ENCODE measurements at places on chromosomes 4 and X.

- DNase-seq: no peak
These were observed 306.9 kb upstream of the SLIT2 start for GRCh38 chr4:19944806-19945205.

GRCh38 chr4:1191621-1192020 is 19.2 kb upstream of the SPON2 start:
- peak; percentile 4 for DNase-seq

DNA sequence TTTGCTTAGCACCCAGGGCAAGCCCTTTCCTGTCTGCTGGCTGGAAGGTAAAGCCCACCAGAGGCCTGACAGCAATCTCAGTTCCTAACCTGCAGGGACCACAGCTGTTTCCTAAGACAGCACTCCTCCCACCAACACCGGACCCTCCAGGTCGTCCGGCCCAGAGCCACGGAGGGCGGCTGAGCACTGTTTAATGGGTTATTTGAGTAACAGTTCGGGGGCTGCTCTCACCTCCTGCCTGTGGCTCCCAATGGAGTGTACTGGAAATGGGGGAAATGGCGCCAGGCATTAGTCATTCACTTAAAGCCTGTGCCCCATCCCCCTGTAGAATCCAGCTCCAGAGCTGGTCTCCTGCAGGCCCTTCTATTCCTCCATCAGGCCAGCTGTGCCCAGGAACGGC is 81.6 kb upstream of the ADRA2C start:
- no peak for DNase-seq

DNA sequence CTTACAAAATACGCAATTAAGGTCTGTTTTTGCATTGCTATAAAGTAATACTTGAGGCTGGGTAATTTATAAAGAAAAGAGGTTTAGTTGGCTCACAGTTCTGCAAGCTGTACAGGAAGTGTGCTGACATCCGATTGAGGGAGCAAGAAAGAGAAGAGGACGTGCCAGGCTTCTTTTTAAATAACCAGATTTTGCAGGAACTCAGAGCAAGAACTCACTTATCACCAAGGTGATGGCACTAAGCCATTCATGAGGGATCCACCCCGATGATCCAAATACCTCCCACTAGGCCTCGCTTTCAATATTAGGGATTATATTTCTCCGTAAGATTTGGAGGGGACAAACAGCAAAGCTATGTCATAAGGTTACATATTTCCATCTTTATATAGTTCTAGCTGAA is 456.7 kb downstream of the GLUD2 start:
- no peak for DNase-seq

DNA sequence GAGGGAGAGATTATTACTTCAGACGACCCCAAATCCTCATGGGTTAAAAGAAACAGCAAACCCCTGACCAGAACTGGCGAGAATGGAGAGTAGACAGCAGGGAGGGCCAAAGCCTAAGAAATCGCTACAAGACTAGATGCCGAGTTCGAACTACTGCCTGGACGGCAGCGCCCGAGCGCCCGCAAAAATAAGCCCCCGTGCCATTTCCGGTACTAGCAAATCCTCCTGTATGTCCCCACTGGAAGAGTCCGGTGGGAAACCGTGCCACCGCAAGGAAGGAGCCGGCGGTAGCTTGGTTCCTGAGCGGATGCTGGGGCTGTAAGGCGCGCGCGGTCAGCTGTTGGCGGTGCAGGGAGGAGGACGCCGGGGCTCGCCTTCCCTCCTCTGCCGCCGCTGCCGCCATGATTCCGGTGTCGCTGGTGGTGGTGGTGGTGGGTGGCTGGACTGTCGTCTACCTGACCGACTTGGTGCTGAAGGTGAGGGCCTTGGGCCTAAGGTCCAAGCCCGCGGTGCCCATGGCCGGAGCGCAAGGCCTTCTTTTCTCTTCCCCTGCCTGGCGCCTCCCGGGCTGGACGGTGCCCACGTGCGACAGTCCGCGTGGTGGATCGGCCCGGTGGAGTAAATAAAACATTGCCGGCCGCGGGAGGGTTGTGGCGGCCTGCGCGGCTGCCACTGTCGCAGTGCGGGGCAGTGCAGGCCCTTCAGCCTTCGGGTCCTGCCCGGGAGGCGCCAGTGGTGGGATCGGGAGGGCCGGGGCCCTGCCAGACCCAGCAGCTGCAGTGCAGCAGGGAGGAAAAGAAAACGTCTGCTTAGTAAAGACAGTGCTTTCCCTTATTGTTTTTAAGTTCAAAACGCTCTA is at the start of gene MBTPS2:
Gene MBTPS2, plus strand, starts transcription at position 284 of the 859 bp plus-strand sequence. Its CDS starts 118 bp downstream, at position 402.
- DNase-seq: peak; percentile 71

DNA sequence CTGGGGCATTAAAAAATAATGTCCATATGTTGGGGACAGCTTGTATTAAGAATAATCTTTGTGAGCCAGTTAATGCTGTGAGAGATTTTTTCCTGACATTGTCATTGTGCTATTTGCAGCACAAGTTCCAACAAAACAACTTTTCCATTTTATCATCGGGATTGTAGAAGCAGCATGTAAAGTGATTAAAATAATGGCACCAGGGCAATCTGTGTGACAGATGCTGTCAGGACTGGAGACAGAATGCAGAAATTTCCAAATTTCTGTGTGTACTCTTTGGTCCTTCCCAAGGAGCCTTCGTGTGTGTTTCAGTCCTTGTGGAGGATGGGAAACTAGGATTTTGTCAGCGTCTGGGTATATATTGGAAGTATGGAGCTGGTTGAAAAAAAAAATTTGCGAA is 101.5 kb upstream of the LIMCH1 start:
- no peak for DNase-seq

DNA sequence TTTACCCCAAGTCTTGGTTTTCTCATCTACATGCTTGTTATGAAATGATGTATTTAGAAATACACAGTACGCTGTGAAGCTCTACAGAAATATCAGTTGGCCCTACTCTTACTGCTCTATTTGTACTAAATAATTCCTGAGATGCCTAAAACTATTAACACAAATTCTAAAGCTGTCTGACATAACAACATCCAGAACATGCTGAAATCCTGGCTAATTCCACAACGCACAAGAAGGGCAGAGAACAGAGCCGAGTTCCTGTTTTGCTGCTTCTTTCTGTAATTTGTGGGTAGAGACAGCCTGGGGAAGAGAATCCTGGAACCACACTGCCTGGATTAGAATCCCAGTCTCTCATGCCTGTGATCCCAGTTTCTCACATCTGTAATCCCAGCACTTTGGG is 59.0 kb downstream of the ZNF827 start:
- DNase-seq: no peak

DNA sequence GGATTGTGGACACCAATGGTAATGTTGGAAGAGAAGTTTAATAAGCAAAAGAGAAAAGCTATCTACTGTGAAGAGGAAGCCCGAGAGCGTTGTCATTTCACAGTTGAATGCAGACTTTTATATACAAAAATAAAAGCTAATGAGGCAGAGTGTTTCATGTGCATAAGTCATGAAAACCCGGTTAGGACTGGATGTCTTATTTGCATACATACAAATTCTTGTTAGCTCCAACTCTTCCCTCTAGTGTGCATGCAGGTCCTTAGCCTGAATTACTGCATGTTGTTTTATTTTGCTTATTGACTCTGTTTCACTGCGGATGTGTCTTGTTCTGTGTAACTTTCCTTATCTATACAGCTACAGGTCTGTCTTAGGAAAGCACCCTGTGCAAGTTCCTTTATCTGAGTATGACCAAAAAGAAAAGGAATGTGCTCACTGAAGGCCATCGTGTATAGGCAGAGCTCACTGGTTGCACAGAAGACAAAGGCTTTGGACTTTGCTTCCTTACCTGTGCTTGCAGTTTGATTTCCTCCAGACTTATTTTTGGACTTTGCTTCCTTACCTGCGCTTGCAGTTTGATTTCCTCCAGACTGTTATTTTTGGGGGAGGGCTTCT is 25.1 kb upstream of the UGT2B11 start:
- no peak for DNase-seq

DNA sequence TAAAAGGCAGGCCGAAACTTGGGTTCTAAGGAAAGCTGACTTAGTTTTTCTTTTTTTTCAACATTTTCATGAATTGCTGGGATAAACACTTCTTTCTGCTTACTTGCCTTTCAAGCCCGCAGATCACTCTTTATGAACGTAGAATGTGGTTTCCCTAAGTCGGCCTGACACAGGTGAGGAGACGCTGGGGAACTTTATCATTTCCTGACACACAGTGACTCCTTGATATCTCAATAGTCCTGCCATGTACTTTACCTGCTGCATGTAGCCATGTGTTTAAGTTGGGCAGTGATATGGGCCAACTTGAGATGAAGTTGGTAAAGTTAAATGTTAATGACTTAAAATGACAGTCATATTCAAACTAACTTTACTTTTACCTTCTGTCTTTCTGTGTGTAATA is 26.6 kb upstream of the SNCA start:
- DNase-seq: no peak

DNA sequence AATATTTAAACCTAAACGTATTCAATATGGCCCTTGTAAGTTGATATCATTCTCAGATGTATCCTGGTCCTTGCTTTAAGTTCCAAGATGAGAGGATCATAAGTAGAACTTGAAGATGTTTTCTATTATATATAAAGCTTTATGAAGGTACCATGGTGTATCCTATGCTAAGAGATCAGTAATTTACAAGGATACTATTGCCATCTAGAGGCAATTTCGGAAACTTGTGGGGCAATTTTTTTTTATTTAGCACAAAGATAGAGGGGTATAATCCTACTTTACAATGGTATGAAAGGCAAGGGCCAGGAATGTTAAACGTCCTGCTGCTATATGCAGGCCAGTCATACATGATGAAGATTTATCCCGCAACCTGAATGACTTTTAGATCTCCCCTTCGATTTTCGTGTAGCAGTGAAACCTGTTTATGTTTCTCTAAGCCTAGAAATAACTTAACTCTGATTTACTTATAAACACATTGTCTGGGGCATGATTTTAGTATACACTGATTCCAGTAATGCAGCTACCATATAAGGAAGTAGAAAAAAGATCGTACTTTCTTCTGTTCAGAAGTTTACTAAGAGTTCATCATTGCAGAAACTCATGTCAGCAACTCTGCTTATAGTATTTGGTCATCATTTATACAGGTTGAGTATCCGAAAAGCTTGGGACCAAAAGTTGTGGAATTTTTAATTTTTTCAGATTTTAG is 2.6 kb downstream of the SLC25A31 start:
- peak; percentile 72 for DNase-seq

DNA sequence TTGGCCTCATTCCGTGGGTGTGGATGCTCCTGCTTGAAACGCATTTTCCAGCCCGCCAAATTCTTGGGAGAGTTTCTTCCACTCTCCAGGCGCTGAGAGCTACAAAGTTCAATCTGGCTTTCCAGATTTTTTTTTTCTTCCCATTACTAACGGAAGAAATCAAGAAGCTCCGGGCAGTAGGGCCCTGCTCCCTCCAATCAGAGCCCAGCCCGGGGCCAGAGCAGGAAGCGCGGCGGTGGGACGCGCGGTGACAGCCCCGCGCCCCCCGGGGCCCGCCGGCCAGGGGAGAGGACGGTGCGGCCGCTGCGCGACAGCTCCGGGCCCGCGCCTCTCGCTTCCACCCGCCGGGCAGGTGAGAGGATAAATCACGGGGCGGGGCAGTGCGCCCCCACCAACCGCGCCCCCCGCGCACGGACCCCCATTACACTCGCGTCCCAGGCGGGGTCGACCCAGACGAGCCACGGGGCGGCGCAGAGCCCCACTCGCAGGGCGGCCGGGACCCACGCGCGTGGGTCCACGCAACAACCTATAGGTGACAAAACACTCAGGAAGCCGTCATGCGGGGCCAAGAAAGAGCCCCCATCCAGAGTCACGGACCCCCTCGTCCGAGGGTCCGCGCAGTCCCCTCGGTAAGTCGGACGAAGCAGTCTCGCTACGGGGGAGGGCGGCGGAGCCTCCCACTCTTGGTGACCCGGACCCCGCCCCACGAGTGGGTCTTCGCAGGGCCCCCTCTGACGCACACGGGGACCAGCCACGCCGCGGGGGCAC is 868 bp downstream of the AFAP1 start:
- peak; percentile 69 for DNase-seq

DNA sequence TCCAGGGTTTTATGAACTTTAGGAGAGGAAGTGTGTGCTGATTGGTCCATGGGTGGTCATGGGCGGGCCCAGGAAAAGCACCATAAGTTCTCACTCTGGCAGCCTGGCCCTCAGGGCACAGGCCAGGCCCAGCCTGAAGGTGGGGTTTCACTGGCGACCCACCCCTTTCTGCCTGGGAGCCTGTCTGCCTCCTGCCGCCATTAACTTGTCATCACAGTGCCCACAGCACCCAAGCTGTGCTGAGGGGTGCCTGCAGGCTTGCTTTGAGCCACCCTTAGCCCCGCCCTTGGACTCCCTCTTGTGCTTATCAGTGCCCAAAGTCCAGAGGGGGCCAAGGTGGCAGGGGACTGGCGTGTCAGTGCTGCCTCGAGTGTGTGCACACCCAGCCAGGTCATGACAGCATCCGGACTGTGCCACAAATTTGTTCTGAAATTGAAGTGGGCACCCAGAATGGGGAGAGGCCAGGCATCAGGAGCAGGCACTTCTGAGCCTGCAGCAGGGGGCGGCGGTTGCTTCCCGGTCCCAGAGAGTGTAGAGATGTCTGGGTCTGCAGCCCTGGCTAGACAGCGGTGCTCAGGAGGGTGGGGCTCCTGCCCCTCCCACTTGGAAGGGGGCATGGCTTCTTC is 455.6 kb downstream of the TMA16 start:
- no peak for DNase-seq

DNA sequence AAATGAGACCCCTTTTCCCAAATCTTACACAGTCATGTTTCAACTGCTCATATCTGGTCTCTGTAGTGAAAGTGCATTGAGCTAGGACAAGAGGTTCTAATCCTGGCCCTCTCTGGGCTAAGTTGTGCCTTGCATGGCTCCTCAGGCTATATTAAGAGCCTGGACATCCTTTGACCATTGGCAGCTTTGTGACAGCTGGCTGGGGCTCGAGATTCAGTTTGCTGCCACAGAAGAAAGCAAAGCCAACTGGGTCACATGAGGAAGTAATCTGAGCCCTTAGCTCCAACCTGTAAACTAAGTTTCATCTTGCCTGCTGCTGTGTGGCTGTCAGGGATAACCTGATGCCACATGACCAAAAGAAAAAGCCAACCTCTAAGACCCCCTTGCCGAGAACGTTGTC is 51.8 kb upstream of the JADE1 start:
- no peak for DNase-seq

GRCh38 chr4:35867057-35867456 is 377.3 kb downstream of the ARAP2 start:
- DNase-seq: no peak

GRCh38 chr4:13516315-13516860 is 27.9 kb downstream of the NKX3-2 start:
- DNase-seq: no peak

DNA sequence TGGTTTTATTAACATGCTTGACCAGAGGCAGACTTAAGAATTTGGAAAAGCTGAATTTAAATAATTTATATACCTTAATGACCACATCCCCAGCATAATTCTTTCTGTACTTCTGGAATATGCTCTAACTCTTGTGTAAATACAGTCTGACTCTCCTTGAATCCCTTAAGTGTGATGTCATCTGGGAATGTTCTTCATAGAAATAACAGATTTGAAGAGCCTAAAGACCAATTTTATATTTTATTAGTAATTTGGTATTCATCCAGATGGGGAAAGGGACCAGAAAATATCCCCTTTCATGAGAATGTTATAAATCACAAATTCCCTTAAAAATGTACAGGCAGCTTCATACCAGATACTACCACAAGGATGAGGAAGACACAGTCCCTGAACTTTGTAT is 58.3 kb downstream of the KCNIP4 start:
- no peak for DNase-seq

Measured in GM03348 (cell line).